Right cardiac atrium (tissue), 5 donors: ENCODE measurements at places on chromosomes 5 and 9. TPM values are rescaled to one million over a fixed set of nuclear protein-coding genes. Genes with fewer than 3 reads are reported as not detected.

DNA sequence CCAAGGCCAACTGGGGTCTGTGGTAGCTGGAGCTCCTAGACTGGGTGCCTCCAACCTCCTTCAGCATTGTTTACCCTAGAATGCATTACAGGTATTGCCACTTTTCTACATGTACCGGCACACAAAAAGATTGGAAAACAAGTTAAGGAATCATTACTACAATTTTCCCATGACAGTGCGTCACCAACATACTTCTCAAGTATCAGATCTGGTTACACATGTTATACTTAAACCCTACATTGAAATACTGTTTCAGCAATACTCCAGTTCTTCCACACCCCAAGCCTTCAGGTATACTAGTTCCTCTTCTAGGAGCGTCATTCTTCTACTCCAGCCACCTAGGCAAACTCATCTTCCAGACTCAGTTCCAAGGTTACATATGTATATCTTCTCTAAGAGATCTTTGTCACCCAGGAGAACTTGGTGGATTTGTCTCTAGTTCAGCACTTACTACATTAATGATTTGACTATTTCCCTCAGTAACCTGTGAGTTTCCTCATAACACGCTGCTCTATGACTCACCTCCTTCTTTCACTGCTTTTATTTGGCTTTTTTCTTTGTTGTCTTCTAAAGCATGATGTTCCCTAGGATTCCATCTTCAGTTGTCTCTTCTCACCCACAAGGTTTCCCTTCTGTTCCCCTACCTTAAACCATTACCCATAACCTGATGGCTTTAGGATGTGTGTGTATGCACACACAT lies 217.0 kb downstream of the AP3B1 start:
- no peak for DNase-seq

Gene KIF12
- total RNA-seq = not detected

- DNase-seq = no peak
Observed at GRCh38 chr5:94815313-94816039, 197.0 kb downstream of the SLF1 start.

Gene RALGDS
- 18.5 TPM for total RNA-seq

Gene PRDM9
- not detected for total RNA-seq

Gene PCDHB7
- 0.79 TPM for total RNA-seq

- DNase-seq = no peak
Observed at GRCh38 chr5:61362796-61363368, 30.8 kb downstream of the ZSWIM6 start.

- no peak for DNase-seq
Observed at GRCh38 chr9:73038089-73038509, 85.2 kb upstream of the ALDH1A1 start.
